H54 (cell line): ENCODE measurements at places on chromosomes 12 and 14.
A peak's percentile ranks its signal among the peaks of the same experiment; 100 is the strongest.

- no peak for DNase-seq
Measured at GRCh38 chr14:32400480-32400879, 71.4 kb downstream of the AKAP6 start.

GRCh38 chr12:38771871-38772270 lies 133.5 kb downstream of the CPNE8 start:
- DNase-seq = no peak

- DNase-seq = no peak
Measured at GRCh38 chr14:37595809-37596621, 586 bp downstream of the TTC6 start.

DNA sequence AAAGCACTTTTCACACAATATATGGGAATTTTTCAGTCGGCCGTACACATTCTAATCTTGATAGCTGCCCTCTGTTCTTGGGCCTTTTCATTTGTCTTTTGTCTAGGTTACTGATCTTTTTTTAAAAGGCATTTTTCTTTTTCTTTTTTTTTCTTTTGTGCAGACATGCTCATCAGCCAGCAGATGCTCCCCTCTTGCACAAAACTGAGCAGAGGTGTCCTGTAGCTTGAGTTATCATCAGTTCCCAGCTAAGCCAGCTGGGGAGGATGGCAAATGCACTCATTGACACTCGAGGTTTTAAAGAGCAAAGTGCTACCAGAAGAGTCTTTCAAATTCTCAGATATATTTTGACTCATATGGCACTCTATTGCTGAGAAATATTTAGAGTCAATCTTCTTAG lies 913.9 kb upstream of the SEL1L start:
- no peak for DNase-seq

- no peak for DNase-seq
Measured at GRCh38 chr14:65032319-65032718, 45.6 kb downstream of the FNTB start.

- DNase-seq = peak; percentile 55
Measured at GRCh38 chr12:69052613-69053408, 119.8 kb upstream of the CPM start.

GRCh38 chr12:57169969-57170368 lies 22.6 kb upstream of the LRP1-AS start:
- DNase-seq = no peak

DNA sequence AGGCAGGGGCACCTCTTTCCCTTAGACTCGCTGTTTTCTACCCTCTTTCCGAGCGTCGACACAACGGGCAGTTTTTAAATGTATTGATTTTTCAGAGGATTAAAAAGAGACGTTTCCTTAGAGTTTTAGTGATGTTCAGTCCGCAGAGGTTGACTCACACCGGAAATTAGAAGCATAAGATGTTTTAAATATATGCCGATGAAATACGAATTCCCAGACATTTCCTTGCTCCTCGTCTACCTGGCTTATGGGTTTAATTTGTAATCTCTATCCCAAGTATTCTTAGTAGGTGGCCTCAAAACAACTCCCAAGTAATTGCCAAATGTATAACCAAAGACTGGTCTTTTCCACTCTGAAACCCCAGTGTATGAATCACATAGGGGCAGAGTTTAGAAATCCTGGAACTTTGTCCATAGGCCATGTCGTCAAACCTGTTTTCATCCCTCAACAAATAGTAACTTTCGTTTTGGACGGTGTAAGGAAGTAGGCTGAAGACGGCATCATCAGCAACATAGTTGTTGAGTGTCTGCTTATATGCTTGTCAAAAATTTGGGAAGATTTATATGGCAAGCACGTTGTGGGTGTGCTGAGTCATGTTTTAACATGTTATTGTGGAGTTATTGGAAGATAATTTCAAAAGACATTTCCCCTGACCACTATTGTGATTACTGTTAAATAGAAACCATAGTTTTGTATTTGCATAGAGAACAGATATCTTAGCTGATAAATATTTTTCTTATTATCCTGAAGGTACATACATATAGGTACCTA lies 824 bp downstream of the TBK1 start:
- DNase-seq = peak; percentile 30

- no peak for DNase-seq
Measured at GRCh38 chr14:44863271-44863670, 98.5 kb downstream of the KLHL28 start.
